ENCODE measurements at places on chromosomes 1 and 21.

DNA sequence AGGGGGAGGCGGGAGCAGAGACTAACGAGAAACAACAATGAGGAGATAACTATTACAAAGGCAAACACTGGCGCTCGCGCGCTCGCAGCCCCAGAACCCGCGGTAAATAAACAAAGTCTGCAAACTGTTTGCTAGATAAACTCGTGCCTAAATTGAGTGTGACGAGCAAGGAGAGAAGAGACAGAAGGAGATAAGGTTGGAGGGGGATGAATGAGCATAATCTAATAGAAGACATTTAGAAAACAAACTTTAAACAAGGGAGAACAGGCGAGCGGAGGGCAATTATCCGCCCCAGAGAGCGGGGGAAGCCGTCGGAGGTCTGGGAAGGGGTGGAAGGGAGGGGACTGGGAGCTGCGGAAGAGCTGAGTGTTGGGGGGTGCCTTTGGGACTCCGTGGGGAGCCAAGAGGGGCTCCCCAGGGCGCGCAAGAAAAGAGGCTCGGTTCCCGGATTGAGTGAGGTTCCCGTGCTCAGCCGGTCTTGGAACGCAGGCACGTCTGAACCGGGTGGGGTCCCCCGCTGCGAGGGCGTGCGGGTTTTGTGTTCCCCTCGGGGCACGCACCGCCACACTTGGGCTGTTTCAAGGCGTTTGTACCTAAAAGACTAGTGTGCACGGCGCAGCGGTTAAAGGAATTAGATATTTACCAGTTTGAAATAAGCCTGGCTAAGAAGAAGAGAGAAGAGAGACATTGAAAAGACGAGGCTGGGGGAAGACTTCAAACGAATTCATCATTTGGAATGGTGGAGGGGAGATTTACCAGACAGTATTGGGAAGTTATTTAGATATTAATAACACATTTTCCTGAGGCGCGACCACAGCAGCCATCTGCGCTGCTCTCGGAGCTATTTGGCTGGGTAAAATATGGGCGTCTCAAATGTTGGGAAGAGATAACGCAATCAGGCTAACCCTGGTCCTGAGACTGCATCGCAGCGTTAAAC lies 10.6 kb downstream of the PAX7 start:
- DNase-seq: no peak

DNA sequence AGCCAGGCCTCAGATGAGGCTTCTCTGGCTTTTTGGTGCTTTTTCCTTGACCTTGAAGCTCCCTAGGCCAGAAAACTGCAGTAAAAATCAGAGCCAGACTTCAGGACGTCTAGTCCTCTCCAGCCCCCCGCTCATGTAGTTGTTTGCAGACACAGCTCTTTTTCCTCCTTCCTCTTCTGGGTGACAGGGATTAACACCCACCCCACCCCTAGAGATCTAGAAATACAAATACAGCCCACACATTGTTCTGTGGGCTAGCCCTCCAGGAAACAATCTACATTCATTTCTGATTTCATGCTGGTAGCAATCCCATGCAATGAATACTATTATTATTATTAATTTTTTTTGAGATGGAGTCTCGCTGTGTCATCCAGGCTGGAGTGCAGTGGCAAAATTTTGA lies 9.9 kb upstream of the CLSTN1 start:
- no peak for DNase-seq

DNA sequence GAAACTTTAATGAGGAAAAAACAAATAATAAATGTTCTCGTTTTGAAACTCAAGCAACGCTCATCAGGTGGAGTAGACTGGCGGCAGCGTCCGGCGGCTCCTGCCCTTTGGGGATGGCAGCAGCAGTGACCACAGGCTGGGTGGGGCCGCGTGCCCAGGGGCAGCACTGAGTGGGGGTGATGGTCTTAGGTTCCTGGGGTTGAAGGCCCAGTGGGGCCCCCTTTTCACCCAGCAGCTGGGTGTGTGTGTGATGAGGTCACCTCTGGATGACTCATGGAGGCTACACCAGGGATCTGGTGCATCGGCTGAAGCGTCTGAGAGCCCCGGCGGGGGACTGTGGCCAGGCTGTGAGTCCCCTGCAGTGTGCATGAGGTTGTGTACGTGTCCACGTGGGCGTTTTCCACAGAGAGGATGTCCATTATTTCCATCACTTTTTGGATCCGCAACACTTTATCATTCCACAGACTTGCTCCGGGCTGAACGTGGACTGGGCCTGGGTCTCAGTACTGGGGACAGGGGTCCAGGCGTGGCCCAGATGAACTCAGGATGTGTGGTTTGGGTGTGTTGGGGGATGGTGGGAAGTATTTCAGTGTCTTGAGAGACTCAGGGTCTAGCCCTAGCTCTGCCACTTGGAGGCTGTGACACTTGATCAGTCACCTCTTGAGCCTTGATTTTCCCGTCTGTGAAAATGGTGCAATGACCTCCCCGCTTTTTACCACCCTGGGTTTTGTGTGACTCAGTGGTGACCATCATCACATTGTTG lies 25.6 kb downstream of the LDLRAP1 start:
- DNase-seq: peak; percentile 21

DNA sequence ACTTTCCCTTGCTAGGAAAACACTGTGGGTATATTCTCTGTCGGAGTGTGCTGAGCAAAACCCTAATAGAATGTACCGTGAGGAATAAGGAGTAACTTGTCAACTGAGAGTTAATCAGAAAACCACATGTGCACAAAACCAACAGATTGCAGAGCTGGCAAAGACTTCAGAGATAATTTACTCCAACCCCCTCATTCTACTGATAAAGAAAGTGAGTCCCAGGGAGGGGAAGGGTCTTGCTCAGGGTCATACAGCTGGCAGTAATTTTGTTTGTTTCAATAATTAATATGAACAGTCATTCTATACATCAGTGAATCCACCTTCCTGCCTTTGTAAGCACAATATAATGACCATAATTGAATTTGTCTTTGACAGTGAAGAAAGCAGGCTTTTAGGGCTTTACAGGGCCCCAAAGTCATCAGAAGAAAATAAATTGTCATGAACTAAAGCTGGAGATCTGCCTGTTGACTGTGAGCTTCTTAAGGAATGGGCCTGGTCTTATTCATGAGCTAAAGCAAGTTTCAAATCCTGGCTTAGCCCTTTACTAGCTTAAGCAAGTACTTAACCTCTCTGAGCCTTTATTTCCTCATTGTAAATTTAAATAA lies 67.2 kb upstream of the HOOK1 start:
- DNase-seq: no peak

DNA sequence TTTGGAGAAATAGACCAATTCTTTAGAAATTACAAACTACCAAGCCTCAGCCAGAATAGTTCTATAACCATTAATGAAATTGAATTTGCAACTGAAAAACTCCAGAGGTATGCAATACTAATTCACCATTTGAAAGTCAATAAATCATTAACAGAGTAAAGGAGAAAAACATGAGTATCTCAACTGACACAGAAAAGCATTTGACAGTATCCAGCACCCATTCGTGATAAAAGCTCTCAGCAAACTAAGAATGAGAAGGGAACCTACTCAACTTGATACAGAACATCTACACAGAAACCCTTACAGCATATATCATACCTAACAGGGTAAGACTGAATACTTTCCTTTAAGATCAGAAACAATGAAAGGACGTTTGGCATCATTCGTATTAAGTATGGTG lies 54.3 kb downstream of the ST6GALNAC5 start:
- no peak for DNase-seq

DNA sequence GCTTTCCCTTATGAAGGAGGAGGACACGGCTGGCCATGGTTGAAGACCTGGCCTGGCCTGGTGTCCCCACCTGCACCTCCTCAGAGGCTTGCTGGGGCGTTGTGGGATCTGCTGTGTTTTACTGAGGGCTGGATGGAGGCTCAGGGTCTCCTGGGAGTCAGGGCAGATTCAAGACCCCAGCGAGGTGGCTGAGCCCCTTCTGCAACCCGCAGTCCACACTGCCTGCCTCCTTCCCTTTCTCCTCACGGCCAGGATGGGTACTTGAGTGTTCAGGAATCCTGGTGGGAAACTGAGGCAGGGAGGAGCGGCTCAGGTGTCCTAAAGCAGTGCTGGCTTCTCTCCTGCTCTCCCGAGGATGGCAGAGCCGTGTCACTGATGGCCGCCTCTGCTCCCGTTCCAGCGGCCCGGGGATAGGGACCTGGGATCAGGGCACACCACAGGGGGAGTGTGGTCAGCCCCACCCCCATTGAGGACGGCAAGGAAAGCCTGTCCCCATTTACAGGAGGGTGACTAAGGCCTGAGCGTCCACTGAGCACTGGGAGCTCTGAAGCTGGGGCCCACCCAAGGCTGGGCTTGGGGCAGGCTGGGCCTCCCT lies 47.5 kb downstream of the TRPM2 start:
- DNase-seq: no peak

DNA sequence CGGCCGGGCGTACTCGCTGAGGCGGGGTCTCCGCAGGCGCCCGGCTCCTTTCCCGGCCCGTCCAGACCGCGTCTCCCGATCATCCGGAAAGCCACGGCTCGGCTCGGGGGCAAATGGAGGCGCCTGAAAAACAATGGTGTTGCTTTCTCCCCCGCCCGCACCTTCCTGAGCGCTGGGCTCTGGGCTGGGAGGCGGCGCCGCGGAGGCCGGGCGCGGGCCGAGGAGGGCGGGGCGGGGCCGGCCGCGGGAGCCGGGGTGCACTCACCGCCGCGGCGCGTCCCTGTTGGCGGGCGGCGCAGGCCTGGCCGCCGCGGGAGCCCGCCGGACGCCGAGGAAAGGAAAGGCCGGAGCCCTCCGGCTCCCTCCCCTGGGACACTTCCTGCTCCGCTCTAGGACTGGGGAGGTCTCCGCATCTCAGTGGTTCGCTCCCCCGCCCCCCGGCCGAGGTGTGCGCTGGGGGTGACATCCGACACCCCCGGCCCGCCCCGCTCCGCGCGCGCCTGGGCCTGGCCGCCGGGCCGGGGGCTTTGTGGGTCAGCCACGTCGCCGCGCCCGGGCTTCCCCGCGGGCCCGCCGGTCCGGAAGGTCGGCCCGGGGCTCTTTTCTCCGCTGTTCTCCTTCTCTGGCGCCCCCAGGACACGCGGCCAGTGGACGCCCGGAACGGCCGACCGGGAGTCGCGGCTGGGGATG lies at the start of gene ZNF496:
Gene ZNF496, minus strand, starts transcription at position 343 of the 690 bp plus-strand sequence. CDS start 2,289 bp downstream, outside the sequence.
- peak; percentile 51 for DNase-seq

GRCh38 chr1:84726593-84727499 lies 36.6 kb upstream of the SSX2IP start:
- DNase-seq: no peak
